ENCODE measurements at places on chromosomes 5 and 9. TPM values are rescaled to one million over a fixed set of nuclear protein-coding genes. Genes with fewer than 3 reads are reported as not detected.

HAPLN1 gene
- 0.25 TPM for polyA plus RNA-seq

SLC4A9 gene
- polyA plus RNA-seq: 0.19 TPM

SPZ1 gene
- polyA plus RNA-seq: not detected

C9orf50 gene
- polyA plus RNA-seq: 0.23 TPM

NOXA1 gene
- 2.2 TPM for polyA plus RNA-seq

NDOR1 gene
- polyA plus RNA-seq: 7.0 TPM

CYLC2 gene
- not detected for polyA plus RNA-seq

NOP16 gene
- polyA plus RNA-seq: 30.4 TPM

ASS1 gene
- 38.9 TPM for polyA plus RNA-seq

GZMA gene
- 0.67 TPM for polyA plus RNA-seq

HTR4 gene
- polyA plus RNA-seq: not detected

CCDC69 gene
- 110 TPM for polyA plus RNA-seq

ADRA1B gene
- 0.24 TPM for polyA plus RNA-seq

ZDHHC11B gene
- polyA plus RNA-seq: 15.7 TPM

SPATA31C1 gene
- polyA plus RNA-seq: 0.08 TPM

KCTD16 gene
- polyA plus RNA-seq: 0.10 TPM

ST8SIA4 gene
- polyA plus RNA-seq: 4.6 TPM

SLC6A19 gene
- not detected for polyA plus RNA-seq

C6 gene
- 0.38 TPM for polyA plus RNA-seq

GLRA1 gene
- not detected for polyA plus RNA-seq

PTGR1 gene
- 39.5 TPM for polyA plus RNA-seq

TNFAIP8 gene
- polyA plus RNA-seq: 9.4 TPM

CAMK2A gene
- polyA plus RNA-seq: 96.2 TPM

BTNL3 gene
- polyA plus RNA-seq: not detected

FGD3 gene
- 3.8 TPM for polyA plus RNA-seq

IFNB1 gene
- not detected for polyA plus RNA-seq

INSL4 gene
- polyA plus RNA-seq: not detected

TAF11L2 gene
- polyA plus RNA-seq: not detected

ANKRD31 gene
- 0.13 TPM for polyA plus RNA-seq

GMCL2 gene
- not detected for polyA plus RNA-seq

RALGDS gene
- 50.3 TPM for polyA plus RNA-seq

SPATA6L gene
- polyA plus RNA-seq: 0.47 TPM

SOWAHA gene
- 0.11 TPM for polyA plus RNA-seq

SPATA31A3 gene
- not detected for polyA plus RNA-seq

PCSK5 gene
- 11.8 TPM for polyA plus RNA-seq

CCDC192 gene
- 0.48 TPM for polyA plus RNA-seq

PKD2L2 gene
- polyA plus RNA-seq: 0.83 TPM

SPATA31A1 gene
- not detected for polyA plus RNA-seq

TAS2R1 gene
- 0.32 TPM for polyA plus RNA-seq

MINAR2 gene
- 0.27 TPM for polyA plus RNA-seq

KCNMB1 gene
- 0.61 TPM for polyA plus RNA-seq

IL4 gene
- not detected for polyA plus RNA-seq

SPTAN1 gene
- polyA plus RNA-seq: 247 TPM

PCAT7 gene
- polyA plus RNA-seq: 7.9 TPM

SETX gene
- polyA plus RNA-seq: 28.5 TPM

POU5F2 gene
- polyA plus RNA-seq: 0.01 TPM

PCDHA5 gene
- 0.08 TPM for polyA plus RNA-seq

ACOT12 gene
- 0.22 TPM for polyA plus RNA-seq

PAPPA gene
- 0.49 TPM for polyA plus RNA-seq

PCDHA6 gene
- polyA plus RNA-seq: 0.06 TPM

FEM1C gene
- 24.4 TPM for polyA plus RNA-seq

ACER2 gene
- polyA plus RNA-seq: 0.99 TPM

PCA3 gene
- polyA plus RNA-seq: 1.0 TPM

WDR31 gene
- 1.7 TPM for polyA plus RNA-seq

NFX1 gene
- polyA plus RNA-seq: 26.0 TPM

ECM2 gene
- 26.4 TPM for polyA plus RNA-seq

HRH2 gene
- polyA plus RNA-seq: 0.90 TPM

PCDHB16 gene
- polyA plus RNA-seq: 2.5 TPM

Measured in forelimb muscle (tissue), 1 donor.